ENCODE measurements at places on chromosomes 4 and X.

- DNase-seq, result no peak
Measured at GRCh38 chrX:153501530-153501929, 6.8 kb downstream of the BGN start.

- no peak for DNase-seq
Measured at GRCh38 chr4:122617597-122618593, 3.0 kb downstream of the IL21 start.

GRCh38 chrX:153573984-153574383 is 25.0 kb downstream of the CCNQ start:
- no peak for DNase-seq

- no peak for DNase-seq
Measured at GRCh38 chrX:103615781-103616371, 8.1 kb downstream of the TCEAL3 start.

DNA sequence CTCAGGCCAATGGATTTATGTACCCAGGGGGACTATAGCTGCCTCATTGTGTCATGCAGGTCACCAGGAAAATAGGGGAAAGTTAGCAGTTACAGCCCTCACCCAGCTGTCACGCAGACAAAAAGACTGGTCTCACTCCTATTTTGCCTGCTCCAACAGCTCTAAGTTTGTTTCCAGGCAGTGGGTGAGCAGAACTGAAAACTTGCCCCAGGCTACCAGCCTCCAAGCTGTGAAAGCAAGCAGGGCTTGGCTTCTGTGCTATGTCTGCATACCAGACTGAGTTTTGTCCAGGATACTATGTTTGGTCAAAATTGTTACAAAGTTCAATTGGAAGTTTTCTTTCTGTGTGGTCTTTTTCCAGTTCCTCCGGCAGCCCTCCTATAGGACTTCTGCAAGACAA is 628.4 kb downstream of the FAM133A start:
- DNase-seq, result no peak
